ENCODE measurements at places on chromosomes 4 and X.

GRCh38 chr4:48499551-48500066 lies 9.6 kb downstream of the ZAR1 start:
- H3K4me3 ChIP-seq: no peak overlapping the region
- no peaks in the 10 kb centered on the region for H3K4me1 ChIP-seq

GRCh38 chr4:124025000-124025399 lies 628.4 kb downstream of the SPRY1 start:
- H3K36me3 ChIP-seq: no peaks in the 10 kb centered on the region
- DNase-seq: no peak
- no peaks in the 10 kb centered on the region for H3K27me3 ChIP-seq
- H3K4me3 ChIP-seq: peak overlapping the region; percentile 13

GRCh38 chr4:2253160-2254084 lies 8.5 kb downstream of the MXD4 start:
- H3K4me3 ChIP-seq: no peak overlapping the region
- H3K36me3 ChIP-seq: peaks cover 49% of the 10 kb centered on the region
- no peaks in the 10 kb centered on the region for H3K4me1 ChIP-seq
- no peaks in the 10 kb centered on the region for H3K27me3 ChIP-seq
- DNase-seq: no peak
- peak overlapping the region; percentile 31 for H3K27ac ChIP-seq

- no peak overlapping the region for H3K27ac ChIP-seq
- DNase-seq: no peak
- no peaks in the 10 kb centered on the region for H3K27me3 ChIP-seq
These were observed 119.3 kb upstream of the CLNK start for GRCh38 chr4:10803713-10804343.

GRCh38 chr4:14176613-14177012 lies 549.1 kb upstream of the BOD1L1 start:
- no peak overlapping the region for H3K27ac ChIP-seq
- no peaks in the 10 kb centered on the region for H3K27me3 ChIP-seq
- no peaks in the 10 kb centered on the region for H3K4me1 ChIP-seq
- no peak for DNase-seq

- peaks cover 14% of the 10 kb centered on the region for H3K4me1 ChIP-seq
- H3K4me3 ChIP-seq: no peak overlapping the region
- H3K27me3 ChIP-seq: peaks cover 44% of the 10 kb centered on the region
- no peak for DNase-seq
These were observed 3.5 kb downstream of the MTNR1A start for GRCh38 chr4:186551849-186552248.

- no peaks in the 10 kb centered on the region for H3K36me3 ChIP-seq
- no peaks in the 10 kb centered on the region for H3K27me3 ChIP-seq
- H3K27ac ChIP-seq: no peak overlapping the region
- H3K4me1 ChIP-seq: no peaks in the 10 kb centered on the region
- DNase-seq: no peak
These were observed 207.3 kb upstream of the MAGEB2 start for GRCh38 chrX:30008031-30008430.

DNA sequence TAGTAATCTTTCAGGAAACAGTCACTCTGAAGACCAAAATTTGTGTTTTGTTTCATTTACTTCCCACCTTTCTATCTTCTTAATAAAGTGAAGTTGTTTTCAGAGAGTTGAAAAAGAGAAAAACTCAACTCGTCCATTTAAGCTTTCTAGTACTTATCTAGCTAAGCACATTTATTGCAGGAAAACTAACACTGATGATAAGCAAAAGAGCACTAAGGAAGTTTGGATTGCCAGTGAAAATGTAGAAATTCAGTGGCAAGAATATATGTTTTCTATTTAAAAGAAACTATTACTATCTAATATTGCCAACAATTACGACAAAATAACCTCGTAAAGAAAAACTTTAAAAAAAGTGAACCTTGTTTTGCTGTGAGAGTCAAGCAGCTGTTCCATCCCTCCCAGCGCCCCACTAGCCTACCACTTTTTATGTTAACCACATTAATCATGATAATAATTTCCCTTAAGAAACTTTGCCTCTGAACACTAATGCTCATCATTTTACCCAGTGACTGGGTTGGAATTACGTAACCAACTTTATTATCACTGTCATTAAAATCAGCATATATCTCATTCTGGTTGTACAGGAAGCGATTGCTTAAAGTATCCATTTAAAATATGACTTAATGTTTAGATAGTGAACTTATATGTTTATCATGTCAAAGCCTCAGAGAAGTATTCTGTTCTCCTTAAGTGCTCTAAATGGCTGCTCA lies 24.8 kb downstream of the SPRY1 start:
- no peak for DNase-seq
- no peak overlapping the region for H3K27ac ChIP-seq
- H3K27me3 ChIP-seq: no peaks in the 10 kb centered on the region
- no peaks in the 10 kb centered on the region for H3K36me3 ChIP-seq

- no peaks in the 10 kb centered on the region for H3K27me3 ChIP-seq
- H3K27ac ChIP-seq: no peak overlapping the region
- no peak for DNase-seq
These were observed 50.9 kb downstream of the IDS start for GRCh38 chrX:149453906-149454822.

DNA sequence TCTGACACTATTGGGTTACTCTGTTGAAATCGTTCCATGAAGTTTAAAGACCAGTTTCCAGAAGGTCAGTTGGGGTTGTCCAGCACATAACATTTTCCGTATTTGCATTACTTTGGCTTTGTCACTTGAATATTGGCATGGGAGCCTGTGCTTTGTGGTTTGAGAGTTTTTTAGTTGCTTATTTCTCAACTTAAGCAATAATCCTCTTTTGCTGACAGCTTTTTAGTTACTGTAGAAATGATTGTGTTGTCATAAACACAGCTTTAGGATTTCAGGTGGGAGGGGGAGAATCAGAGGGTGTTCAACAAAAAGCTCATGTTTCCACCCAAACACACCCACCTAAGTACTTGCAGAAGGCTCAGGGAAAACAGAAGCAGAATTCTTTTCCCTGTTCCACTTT lies 210.7 kb upstream of the TLL1 start:
- H3K27ac ChIP-seq: no peak overlapping the region
- H3K4me1 ChIP-seq: no peaks in the 10 kb centered on the region
- no peaks in the 10 kb centered on the region for H3K36me3 ChIP-seq
- no peaks in the 10 kb centered on the region for H3K27me3 ChIP-seq

All from tibial artery (tissue), 4 donors.